Frontal cortex (tissue), 4 donors: ENCODE measurements at places on chromosomes 7 and 10.

- DNase-seq, result no peak
Observed at GRCh38 chr7:1054861-1055450, 10.6 kb downstream of the GPR146 start.

DNA sequence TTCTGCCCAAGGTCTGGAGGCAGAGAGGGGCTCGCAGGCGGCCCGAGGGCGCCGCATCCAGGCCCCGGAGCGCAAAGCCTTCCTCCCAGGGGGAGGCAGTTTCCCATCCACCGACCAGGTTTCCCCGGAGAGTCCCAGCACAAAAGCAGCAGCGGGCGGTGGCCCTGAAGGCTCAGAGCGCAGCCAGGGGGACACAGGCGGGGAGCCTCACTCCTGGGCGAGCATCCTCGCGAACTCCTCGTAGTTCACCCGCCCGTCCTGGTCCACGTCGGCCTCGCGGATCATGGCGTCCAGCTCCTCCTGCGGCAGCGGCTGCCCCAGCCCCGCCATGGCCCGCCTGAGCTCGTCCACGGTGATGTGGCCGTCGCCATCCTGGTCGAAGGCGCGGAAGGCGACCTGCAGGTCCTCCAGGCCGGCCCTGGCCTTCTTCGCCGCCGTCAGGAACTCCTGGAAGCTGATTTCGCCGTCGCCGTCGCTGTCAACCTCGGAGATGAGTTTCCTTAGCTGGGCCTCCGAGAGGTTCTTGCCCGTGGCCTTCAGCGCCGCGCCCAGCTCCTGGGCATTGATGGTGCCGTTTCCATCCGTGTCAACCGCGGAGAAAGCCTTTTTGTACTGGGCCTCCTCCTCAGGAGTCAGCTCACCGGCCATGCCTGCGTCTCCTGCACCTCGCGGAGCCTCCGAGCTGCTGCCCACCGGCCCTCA is 428 bp downstream of the CALML5 start:
- no peak for DNase-seq

DNA sequence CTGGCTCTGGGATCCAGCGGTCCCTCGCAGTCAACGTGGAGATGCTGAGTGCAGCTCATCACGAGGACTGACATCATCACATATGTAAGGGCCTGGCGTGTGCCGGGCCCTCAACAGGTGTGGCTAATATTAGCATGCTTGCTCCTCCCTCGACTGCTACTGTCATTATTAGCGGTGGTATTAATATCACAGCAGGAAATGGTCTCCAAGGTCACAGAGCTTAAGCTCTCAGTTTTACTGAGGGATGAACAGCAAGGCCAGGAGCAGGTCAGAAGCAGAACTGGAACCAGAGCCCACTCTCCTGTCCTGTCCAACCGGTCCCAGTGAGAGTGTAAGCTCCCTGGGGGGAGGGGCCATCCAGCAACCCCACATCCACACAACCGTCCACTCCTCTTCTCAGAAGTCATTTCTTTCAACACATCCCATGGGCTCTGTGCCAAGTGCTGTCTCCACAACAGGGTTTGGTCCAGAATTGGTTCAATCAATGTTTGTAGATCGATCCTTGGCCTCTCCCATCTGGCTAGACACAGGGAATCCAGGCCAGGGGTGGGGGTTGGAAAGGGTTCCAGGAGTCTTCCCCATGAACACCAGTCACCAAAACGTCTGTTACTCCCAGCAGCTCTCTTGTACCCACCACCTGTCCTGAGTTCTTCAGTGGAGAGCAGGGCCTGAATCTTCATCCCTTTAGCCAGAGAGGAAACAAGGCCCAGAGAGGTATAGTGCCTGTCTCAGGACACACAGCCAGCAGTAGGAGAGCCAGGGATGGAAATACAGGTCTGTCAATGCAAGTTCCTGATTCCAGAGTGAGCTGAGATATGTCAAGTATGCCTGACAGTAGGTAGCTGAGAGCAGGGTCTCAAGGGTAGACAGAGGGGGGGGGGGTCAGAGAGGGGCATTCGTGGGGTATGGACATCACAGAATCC is 45.3 kb upstream of the ZMIZ1 start:
- DNase-seq, result no peak

GRCh38 chr7:31819031-31819430 is 132.0 kb downstream of the PPP1R17 start:
- no peak for DNase-seq

DNA sequence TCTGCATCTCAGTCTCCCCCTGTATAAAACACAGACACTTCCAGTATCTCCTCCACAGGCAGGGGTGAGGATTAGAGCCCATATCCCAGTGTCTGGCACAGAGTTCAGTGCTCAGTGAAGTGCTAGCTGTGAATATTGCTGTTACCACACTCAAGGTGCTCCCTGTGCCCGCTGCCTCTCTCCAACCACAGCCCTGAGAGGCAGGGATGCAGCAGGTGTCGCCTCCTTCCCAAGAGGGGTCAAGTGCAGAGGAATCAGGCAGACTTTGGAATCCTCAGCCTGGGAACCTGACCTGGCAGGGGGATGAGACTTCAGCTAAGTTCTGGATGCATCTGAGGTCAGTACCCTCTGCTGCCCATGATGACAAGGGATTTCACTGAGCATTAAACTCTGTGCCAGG is 163.1 kb downstream of the GFRA1 start:
- no peak for DNase-seq

DNA sequence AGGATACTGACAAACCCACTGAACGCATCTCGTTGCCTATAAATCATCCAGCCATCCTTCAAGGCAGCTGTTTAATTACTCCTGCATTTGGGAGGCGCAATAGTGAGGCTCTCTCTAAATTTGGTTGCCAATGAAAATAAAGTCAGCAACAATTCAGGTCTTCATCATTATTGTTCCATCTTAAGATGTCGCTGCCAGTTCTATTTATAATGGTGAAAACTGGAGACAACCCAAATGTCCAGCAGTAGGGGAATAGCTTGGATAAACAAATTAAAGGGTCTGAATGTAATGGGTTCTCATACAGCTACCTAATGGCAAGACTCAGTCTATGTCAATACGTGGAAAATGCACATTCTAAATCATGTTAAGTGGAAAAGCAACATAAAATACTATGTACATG is 120.1 kb upstream of the PLXNA4 start:
- no peak for DNase-seq

DNA sequence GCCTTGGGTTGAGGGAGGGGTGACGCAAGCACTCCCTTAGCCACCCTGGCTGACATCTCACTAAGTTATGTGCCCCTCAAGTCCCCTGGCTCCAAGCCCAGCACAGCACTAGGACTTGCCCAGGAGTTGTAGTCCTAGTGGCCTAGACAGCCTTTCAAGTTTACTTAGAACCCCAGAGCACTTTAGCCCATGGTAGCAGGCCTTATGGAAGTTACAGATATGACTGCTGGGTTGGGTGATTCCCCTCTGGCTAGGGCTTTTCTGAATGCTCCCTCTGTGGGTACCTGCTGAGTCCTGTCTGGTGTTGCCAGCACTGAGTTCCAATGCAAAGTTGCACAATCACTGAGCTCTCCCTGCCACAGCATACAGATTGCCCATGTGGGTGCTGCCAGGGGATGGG is 83.2 kb downstream of the AHCYL2 start:
- DNase-seq, result no peak

GRCh38 chr7:64999165-65000004 is 7.1 kb downstream of the ERV3-1 start:
- DNase-seq, result no peak

GRCh38 chr7:94933256-94933990 is 26.0 kb downstream of the PPP1R9A start:
- no peak for DNase-seq

DNA sequence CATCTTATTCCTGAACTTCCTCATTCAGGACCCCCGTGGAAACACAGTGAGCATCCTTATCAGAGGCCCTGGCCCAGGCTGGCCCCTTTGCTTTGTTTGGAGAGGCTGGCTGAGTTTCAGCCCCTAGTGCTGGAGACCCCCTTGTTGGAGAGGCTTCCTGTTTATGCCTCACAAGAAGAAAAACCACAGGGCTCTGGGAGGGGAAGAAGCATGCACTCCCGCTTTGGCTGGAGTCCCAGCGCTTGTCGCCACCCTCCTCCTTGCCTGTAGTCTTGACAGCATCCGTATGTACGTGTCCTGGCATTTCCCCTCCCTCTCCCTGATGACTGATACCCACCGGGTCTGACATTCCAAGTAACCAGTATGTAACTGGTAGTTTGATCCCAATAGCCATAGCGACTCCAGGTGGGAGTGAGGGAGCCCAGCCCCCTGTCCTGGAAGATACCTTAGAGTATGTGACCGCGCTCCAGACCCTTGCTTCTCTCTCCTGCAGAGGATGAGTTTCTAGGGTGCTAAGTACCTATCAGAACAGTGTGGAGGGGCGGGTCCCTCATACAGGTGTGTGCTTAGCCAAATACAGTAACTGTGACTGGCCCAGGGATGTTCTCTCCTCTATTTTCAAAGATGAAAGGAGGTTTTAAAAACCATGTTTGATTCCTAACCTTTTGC is 6.9 kb upstream of the ATP6V0E2 start:
- no peak for DNase-seq

- no peak for DNase-seq
Observed at GRCh38 chr7:83852136-83852535, 203.2 kb upstream of the SEMA3E start.

DNA sequence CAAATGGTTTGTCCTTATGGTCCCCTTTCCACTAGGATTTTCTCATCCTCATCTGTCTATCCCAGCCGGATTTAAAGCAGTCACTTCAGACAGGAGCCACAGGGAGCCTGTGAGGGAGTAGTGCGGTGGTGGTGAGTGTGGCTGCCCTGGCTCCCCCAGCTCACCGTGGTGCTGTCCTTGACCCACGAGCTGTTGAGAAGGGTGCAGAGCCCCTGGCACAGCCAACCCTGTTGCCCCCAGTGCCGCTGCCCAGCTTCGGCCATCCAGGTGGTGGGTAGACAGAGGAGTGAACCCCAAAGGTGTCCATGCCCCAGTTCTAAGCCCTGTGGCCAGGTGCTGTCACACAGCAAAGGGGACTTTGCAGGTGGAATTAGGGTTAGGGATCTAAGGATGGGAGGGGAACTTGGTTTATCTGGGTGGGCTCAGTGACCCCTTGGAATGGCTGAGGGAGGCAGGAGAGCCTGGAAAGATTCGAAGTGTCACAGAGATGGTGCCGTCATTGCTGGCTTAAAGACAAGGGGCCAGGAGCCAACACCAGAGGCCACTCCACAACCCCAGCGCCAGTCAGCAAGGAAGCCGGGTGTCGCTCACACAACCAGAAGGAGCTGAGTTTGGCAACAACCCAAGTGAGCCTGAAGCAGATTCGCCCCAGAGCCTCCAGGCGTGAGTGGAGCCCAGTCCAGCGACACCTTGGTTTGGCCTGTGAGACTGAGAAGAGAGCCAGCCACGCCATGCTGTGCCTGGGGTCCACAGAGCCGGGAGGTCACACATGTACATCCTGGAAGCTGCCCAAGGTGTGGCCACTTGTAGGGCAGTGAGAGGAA is 142.4 kb downstream of the ADCY1 start:
- no peak for DNase-seq

DNA sequence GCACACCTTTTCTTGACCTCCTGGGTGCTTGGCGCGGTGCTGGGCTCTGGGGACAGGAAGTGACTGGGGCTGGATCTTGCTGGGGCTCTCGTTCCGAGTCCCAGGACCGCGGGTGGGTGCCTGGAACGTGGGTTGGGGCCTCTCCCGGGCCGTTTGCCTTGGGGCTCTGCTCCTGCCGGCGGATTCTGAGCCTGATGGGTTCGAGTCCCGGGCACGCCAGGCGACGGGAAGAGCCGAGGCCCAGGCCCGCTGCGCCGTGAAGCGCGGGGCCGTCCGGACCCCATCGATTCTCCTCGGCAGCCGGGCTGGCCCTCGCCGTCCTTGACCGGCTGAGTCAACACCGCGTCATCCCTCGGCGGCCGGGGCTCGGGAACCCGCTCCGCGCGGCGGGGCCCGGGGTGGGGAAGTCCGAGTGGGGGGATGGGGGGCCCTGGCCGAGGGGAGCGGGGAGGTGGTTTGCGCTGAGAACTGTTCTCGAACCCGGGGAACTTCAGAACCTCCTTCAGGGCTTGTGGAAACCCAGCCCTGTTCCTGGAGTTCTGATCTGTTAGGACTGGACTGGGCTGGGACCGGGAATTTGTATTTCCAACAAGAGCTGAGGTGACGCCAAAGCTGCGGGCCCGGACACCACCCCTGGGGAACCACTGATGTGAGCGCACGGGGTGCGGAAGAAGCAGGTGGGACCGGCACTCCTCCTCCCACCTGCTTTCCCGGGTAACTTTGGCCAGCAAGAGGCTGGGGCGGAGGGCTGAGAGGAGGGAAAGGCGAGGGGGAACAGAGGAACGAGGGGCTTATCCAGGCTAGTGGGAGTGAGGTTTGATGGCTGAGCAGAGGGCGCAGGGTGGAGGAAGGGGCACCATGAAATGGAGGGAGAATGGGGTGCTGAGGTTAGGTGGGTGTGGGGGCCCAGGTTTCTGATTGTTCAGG is 6.2 kb downstream of the HHEX start:
- no peak for DNase-seq

DNA sequence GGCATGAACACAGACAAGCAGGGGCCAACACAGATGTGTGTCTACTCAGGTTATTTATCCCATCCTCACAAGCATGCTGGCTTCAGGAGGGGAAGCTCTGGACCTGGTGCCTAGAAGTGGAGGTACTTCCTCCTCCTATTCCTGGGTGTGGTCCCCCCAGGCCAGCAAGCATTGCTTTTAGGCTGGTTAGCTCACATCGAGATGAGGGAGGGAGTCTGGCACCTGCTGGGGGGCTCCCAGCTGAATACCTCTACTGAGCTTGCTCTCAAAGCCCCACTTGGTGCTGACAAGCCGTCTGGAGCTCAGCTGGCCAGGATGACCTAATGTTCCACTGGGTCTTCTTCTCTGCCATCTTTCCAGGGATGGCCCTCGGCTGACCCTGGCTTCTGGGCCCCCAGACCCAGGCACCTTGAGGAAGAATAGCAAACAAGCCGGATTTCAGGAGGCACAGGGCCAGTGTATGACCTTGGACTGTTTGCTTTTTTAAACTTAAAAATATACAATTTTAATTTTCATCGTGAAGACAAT is 26.8 kb downstream of the FAM241B start:
- DNase-seq, result no peak

GRCh38 chr7:17374654-17375053 is 76.2 kb downstream of the AHR start:
- DNase-seq, result no peak

DNA sequence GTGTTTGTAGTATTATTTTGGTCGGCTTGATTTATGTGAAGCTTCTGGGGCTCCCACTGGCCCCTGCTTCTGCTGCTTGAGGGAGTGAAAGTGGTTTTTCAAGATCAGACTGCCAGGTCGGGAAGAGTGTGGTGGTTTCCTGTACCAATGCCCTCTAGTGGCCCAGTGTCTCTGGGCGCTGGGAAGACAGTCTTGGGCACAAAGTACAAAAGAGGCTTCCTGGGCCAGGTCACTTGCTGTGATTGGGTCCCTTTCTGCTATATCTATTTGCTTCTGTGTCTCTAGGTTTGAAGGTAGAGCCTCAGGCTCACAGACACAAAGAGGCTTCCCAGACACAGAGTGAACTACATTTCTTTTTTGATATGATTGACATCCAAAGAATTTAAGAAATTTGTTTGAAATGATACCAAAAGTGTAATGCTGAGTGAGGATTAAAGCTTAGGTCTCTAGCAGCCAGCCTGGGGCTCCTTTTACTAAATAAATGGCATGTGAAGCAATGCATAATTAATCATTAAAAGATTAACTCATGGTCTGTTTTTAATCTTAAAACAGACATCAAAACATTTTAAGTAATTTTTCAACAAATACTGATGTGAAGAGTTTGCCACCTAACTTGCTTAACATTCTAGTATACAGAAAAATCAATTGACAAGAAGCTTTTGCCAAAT is 36.3 kb downstream of the ABCB1 start:
- DNase-seq, result no peak
